ENCODE measurements at places on chromosomes 4 and X.

GRCh38 chr4:4987656-4988055 is 31.6 kb downstream of the CYTL1 start:
- DNase-seq, result no peak

DNA sequence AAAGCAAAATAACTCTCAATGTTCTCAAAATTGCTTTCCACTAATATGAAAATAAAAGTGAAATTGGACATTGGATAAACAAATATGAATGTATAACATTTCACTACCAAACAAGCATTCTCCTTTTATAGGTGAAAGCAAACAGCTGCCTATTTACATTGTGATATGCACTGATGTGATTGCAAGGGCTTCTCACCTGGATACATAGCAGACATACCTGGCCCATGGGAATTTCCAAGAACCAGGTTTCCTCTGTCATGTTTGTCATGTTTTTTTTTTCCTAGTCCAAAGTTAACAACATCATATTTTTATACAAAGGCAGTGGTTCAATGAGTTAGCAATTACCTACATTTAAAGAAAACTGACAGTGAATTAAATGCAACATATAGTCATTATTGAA is 228.5 kb downstream of the ANKRD50 start:
- no peak for DNase-seq

- no peak for DNase-seq
These were observed 96.1 kb upstream of the FAM9B start for GRCh38 chrX:9130031-9130430.

DNA sequence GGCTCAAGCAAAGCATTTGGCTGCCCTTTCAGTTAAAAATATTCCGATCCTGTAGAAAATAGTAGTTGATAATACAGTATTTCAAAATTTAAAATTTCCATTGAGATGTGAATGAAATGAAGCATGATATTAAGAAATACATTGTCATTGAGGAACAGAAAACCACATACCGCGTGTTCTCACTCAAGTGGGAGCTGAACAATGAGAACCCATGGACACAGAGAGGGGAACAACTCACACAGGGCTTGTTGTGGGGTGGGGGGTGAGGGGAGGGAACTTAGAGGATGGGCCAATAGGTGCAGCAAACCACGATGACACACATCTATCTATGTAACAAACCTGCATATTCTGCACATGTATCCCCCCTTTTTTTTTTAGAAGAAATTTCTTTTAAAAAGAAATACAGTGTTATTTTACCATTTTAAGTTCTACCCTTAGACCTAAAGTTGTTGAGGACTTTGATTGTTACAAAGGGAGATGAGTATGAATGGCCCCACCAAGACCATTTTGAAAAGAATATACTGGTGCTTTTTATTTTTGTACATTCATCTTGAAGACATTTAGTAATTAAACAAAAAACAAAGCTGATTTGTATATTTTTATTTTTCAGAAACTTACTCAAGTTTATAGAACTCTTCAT is 52.0 kb upstream of the IL13RA1 start:
- DNase-seq, result no peak

- DNase-seq, result no peak
These were observed 155.9 kb upstream of the MAOA start for GRCh38 chrX:43500246-43500645.

GRCh38 chr4:183552274-183553146 is 47.7 kb downstream of the ING2 start:
- DNase-seq, result no peak

DNA sequence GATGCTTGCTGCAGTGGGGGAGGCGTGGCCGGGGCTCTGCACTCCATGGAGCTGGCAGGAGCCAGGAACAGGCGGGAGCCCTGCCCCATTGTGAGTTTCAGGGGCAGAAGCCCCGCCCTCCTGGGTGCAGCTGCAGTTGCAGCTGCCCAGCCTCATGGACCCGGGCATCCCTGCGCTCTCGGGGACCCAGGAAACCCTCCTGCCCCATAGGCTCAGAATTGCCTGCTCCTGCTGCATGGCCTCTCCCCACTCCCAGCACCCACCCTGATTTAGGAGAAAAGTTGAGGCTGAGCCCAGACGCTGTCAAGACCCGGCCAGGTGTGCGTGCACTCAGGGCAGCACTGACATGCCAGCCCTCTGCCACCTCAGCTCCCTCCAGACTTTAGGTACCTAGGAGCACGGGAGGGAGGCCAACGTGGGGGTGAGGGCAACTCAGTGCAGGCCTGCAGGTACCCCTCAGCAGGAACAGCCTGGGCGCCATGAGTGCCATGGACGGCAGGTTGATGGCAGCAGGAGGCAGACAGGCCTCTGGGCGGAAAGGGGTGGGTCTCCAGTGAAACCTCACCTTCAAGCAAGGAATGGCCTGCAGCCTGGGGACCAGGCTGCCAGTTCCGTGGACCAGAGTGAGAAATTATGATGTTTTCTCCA is 67.2 kb upstream of the MAGEB2 start:
- no peak for DNase-seq

DNA sequence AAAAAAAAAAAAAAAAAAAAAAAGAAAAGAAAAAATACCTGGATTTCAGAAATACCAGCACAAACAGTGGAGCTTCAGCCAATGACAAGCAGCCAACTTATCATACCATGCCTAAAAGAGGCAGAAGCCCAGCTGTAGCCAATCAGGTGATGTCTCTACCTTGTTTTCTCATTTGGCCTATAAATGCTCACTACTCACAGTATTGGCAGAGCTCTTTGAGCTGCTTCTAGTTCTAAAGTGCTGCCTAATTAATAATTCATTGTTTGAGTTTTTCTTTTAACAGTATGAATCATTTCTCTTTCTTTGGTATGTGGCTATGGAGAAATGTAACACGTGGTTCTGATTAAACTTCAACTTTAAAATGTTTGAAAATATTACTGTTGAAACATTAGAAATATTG is 188.8 kb upstream of the TECRL start:
- no peak for DNase-seq

- no peak for DNase-seq
These were observed 27.1 kb upstream of the IL15 start for GRCh38 chr4:141609243-141609642.

DNA sequence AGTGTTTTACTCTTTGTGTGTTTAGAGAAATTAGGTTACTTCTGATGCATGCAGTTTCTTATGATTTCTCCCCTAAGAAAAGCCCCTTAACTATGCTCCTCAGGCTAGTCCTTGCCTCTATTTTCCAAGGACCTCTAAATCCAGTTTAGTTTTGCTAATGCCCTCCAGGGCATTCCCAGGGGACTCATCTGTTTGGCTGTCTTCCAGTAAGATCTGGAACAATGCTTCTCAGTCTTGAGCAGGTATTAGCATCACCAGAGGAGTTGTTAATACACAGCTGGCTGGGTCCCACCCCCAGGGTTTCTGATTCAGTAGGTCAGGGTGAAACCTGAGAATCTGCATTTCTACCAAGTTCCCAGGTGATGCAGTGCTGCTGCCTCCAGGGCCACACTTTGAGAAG is 56.9 kb downstream of the OTC start:
- no peak for DNase-seq

DNA sequence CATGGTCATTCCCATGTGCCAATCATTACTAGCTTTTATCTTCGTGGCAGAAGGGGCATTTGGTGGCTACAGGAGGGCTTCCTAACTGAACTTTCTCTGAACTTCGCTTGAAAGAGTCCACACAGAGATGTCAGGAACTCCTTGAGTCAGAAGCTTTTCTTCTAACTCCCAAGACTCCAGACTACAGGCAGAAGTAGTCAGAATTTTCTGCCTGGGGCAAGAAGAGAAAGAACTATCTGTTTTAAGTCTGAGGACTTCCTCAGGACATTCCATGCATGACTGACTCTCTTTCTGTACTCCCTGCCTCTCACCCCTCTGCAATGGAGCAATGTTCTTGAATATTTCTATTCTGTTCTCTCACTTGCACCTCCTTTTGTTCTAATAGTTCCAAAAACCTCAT is 170.5 kb upstream of the TBC1D9 start:
- no peak for DNase-seq

GRCh38 chr4:87390551-87390890 is 467 bp downstream of the HSD17B11 start:
- DNase-seq, result no peak

- DNase-seq, result no peak
These were observed 45.7 kb downstream of the FHDC1 start for GRCh38 chr4:152981842-152982241.

DNA sequence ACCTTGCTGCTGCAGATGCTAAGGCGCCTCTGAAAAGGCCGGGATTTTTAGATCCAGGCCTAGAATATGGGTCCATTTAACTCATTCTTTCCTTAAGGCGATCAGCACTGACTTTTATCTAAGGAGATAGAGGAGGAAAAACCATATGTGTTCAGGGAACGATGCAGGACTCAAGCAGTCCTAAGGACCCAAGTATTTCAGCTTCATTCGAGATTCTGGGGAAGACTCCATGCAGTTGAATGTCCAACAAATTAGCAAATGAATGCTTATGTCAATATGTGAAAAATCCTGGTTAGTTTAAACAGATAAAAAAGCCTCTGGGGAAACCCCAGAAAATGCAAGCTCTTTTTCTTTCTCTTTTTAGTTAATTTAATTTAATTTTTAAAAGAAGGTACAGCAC is 36.0 kb downstream of the HELT start:
- no peak for DNase-seq

- DNase-seq, result no peak
These were observed 124.4 kb downstream of the SPOCK3 start for GRCh38 chr4:167109859-167110258.

- DNase-seq, result no peak
These were observed 19.7 kb upstream of the CXCL6 start for GRCh38 chr4:73816814-73817213.

GRCh38 chr4:5956285-5957021 is 61.8 kb downstream of the C4orf50 start:
- no peak for DNase-seq

- DNase-seq, result no peak
These were observed 41.4 kb upstream of the RASSF6 start for GRCh38 chr4:73661646-73662119.

GRCh38 chr4:94372228-94372978 is 29.8 kb upstream of the HPGDS start:
- DNase-seq, result no peak

- DNase-seq, result no peak
These were observed 111.2 kb downstream of the ELOVL6 start for GRCh38 chr4:110087070-110087708.

GRCh38 chr4:10129196-10130177 is 12.9 kb upstream of the WDR1 start:
- DNase-seq, result no peak

- no peak for DNase-seq
These were observed 23.8 kb downstream of the FGFBP1 start for GRCh38 chr4:15914736-15915135.

- no peak for DNase-seq
These were observed 2.6 kb upstream of the EREG start for GRCh38 chr4:74362347-74362746.

- DNase-seq, result no peak
These were observed 167.1 kb downstream of the MAML3 start for GRCh38 chr4:139986689-139987501.

GRCh38 chrX:109889289-109890006 is 113.5 kb upstream of the TMEM164 start:
- DNase-seq, result no peak

DNA sequence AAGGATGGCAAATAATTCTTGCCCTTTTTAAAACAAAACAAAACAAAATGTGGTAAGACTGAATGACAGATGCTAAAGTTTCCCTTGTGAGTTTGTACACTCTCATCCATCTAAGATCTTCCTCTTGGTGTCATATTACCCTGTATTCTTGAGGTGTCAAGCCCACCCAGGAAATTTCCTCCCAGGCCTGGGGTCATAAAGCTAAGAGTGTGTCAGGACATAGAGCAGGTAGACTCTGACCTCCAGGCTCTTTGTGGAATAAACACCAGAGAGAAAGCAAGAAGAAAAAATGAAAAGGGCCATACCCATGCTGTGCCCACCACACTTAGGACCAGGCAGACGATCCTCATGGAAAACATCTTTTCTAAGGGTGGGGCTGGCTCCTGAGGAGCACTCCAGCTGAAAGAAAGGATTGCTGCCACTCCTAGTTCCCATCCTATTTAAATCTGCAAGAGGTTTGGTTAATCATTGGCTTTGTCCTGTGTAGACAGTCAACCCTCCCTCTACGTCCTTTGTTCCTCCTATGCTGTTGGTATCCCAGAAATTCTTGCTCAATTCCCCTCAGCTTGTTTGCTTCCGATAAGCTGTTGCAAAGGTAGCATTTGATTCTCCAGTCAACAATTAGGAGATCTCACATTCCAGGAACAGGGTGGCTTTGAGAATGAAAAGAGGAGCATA is at the start of gene FGA:
Gene FGA (minus strand): TSS at position 414 of the 678 bp plus-strand sequence. CDS start 55 bp downstream, at position 359.
- DNase-seq, result no peak

- no peak for DNase-seq
These were observed 316.7 kb upstream of the DIPK2B start for GRCh38 chrX:45517090-45517973.

Measured in NK-92 treated with Interleukin-12 subunit alpha and Interleukin-12 subunit beta, amount 100 ng/mL, for 24 hours (cell line).